Activated gamma-delta T cell treated with Interleukin-2 at 50 U/mL for 16 hours (primary cell): ENCODE measurements at places on chromosomes 12 and 14.

DNA sequence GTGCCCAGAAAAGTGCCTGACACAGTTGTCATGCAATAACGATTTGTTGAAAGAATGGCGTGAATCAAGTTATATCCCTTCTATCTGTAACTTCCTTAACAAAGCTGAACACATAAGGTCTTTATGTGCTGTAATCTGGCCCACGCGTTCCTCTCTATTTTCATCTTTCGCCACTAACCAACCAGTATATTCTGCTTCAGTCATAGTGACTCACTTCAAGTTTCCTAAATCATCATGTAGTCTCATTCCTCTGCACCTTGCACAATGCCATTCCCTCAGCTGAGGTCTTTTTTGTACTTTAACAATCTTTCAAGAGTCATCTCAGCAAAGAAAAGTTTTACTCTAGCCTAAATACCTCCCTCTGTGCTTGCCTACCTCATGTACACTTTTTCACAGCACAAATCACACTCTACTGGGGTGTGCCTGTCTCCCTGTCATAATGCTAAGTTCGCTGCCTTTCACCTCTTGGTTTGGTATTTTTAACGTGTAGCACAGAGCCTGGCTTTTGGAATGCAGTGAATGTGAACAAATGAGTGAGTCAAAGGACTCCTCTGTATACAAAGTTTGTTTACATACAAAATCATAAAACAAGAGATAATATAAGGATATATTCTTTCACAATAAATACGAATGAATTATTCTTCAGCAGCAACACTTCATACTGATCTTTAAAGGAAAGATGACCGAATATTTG lies 2.9 kb upstream of the CMAS start:
- no peak for DNase-seq

GRCh38 chr12:85489194-85489593 lies 209.2 kb downstream of the ALX1 start:
- DNase-seq: no peak

DNA sequence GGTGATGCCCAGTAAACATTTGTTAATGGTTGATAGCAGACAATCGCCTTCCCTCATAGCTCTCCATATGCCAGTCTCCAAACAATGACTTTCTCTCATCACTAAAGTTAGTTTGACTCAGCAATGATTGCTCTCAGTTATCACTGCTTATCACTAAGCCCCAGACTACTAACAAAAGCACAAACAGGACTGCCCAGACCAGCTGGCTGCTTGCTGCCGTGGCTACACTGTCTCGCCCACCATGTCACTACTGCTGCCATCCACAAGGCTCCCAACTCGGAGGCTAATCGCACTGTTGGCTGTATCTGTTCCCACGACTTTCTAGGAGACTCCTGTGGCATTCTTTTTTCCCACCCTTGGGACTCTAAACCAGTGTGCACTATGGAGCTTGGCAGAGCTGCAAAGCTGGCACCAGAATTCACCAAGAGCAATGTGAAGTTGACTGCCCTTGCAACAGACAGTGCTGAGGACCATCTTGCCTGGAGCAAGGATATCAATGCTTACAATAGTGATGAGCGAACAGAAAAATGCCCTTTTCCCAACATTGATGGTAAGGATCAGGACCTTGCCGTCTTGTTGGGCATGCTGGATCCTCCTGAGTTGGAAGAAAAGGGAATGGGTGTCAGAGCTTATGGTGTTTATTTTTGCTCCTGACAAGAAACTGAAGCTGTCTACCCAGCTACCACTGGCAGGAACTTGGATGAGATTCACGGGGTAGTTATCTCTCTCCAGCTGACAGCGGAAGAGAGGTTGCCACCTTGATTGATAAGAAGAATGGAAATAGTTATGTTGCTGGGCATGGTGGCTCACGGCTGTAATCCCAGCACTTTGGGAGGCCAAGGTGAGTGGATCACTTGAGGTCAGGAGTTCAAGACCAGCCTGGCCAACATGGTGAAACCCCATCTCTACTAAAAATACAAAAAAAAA lies 27.1 kb upstream of the NR2C1 start:
- DNase-seq: no peak

- DNase-seq: no peak
Measured at GRCh38 chr14:65308536-65308935, 104.0 kb upstream of the FUT8 start.

DNA sequence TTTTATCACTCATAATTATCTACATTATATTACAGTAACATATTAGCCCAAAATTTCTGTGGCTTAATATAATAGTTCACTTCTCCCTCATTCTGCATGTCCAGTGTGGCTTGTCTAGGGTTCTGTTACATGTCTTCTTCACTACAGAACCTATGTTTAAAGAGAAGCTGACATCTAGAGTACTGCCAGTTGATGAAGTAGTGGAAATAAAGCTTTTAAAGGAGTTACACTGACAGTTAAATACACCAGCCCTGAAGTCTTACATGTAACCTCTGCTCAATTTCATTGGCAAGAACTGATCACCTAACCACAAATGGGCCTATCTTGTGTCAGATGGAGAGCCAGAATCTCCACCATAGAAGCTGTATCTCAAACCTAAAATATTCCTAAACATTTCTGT lies 32.9 kb downstream of the RPS6KA5 start:
- no peak for DNase-seq

GRCh38 chr12:108043750-108044533 lies 85.1 kb upstream of the WSCD2 start:
- DNase-seq: no peak

DNA sequence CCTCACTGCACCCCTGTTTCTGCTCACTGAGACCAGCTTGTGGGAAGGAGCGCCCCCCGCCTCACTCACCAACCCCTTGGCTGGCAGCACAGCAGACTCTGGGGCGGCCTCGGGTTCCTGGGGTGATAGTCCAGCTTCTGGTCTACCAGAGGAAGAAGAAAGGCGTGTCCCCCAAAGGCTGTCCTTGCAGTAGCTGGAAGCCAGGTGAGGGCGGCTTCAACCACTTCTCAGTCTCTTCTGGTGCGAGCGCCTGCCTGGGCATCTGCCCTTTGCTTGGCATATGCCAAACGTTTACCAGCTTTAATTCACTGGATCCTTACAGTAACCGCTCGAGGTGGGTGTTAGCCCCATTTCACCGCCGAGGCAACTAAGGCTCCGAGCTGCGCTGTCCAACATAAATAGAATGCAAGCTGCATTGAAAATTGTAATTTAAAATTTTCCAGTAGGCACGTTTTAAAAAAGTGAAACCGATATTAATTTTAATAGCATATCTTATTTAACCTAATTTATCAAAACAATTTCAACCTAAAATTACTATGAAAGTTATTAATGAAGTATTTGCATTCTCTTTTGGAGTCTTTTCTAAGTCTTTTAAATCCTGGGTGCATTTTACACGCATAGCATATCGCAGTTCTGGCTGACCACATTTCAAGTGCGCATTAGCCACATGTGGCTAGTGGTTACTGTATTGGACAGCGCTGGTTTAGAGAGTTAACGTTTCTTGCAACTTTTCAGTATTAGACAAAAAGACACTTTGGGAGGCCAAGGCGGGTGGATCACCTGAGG lies 872 bp downstream of the FAM177A1 start:
- no peak for DNase-seq
